ENCODE measurements at places on chromosomes 2 and 18.

DNA sequence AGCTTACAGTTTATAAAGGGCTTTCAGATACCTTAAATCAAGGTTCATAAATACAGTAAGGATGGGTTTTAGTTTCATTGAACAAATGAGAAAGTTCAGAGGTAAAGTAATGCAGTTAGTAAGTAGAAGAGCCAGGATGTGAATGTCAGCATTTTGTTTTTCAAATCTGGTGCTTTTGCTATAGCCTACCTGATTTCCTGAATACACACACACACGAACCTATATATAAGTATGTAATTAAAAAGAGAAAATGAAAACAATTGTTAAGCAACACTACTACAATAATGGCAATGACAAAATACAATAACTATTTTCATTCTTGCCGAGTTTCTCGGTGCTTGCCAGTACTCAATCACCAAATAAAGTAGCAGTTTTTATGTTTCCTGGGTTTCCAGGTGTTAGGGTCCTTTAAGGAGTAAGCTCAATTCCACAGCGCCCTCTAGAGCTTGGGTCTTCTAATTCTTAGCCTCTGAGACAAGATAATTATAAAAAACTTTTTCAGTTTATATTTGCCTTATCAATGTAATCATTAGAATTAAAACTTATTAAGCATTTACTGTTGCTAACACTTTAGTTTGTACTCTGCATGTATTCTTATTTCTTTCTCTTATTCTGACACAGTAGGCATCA, 512.9 kb upstream of the ACVR2A start:
- DNase-seq: no peak

DNA sequence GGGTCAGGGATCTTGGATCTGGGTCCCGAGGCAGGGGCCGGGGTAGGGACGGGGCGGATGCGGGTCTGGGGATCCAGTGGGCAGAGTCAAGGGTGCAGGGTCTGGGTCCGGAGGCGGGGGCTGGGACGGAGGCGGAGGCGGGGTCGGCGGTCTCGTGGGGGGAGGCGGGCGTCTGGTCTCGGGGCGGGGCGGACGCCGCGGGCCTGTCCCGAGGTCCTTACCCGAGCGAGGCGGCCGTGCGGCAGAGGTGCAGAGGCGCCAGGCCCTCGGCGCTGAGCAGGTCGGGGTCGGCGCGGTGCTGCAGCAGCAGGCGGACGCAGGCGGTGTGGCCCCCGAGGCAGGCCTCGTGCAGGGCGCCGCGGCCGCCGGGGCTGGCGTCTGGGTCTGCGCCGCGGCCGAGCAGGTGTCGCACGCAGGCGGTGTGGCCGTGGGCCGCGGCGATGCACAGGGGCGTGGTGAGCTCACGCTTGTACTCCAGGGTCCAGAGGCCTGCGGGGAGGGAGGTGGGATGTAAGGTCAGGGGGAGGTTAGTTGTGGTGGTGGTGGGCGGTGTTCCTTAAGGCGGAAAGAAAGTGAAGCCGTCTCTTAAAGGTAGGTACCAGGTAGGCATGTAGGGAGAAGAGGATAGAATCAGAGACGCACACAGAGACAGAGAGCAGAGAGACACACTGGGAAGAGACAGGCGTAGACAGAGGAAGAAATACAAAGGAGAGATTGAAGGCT, 26.6 kb downstream of the ASB18 start:
- no peak for DNase-seq

- no peak for DNase-seq
Observed at GRCh38 chr2:23554054-23554697, 169.2 kb downstream of the KLHL29 start.

DNA sequence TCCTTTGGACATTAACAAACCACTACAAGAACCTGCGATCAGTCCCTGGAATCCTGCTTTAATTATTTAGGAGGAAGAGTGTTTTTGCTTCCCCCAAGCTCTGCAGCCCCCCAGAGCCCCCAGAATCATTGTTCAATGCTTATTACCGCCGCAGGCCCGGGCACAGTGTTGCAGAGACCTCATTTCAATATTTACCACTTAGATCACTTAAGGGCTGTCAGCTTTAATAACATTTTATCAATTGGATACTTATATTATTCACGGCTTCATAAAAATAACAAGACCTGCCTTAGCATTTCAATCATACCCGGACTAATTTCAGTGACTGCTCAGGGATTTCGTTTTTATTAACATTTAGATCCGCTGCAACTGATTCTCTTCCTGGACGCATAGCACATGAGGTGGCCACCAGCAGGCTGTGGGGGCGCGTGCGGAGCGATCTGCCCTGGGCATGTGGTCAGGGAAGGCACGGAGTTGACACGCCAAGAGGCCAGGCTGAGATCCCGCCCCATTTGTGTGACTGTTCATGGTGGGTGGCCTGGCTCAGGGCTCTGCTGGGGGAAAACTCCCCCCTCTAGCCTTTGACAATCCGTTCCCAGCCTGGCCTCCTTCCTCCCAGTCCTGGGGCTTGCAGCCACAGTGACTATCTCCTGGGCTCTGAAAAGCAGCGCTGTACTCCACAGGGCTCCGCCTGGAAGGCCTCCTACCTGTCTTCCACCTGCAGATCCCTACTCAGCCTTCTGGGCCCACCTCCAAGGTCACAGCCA, 267.6 kb downstream of the SRBD1 start:
- DNase-seq: no peak

- DNase-seq: no peak
Observed at GRCh38 chr2:117537032-117537431, 277.5 kb upstream of the DDX18 start.

DNA sequence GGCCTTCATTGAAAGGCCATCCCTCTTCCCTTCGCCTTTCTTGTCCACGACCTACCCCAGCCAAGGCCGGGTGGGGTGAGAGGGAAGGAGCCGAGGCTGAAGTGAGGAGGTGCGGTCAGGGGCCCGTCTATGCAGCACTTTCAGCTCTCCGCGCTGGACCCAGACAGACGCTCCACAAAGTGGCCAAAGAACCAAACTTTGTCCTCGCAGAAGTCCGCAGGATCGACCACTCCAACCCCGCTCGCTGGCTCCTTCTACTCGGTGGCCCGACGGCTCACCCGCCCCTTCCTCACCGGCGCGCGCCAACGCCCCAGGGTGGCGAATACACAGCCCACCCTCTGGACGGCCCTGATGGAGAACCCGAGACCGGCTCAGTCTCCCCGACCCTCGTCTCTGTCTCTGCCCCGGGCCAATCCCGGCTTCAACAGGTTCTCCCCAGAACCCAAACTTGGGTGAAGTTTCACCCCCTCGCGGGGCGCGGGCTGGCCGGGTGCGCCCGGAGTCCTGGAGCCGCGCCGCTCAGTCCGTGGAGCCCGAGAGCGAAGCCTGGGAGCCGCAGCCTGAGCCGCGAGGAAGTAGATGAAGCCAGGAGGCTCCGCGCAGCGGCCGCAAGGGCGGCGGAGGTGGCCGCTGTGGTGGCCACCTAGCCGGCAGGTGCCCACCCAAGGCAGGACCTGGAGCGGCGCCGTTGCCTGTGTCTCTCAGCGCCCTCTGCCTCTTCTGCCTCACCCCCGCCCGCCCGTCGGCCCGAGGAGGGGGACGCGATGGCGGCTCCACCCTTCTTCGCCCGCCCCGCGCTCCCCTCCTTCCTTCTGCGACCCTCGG, 26.7 kb upstream of the ALPP start:
- DNase-seq: no peak

DNA sequence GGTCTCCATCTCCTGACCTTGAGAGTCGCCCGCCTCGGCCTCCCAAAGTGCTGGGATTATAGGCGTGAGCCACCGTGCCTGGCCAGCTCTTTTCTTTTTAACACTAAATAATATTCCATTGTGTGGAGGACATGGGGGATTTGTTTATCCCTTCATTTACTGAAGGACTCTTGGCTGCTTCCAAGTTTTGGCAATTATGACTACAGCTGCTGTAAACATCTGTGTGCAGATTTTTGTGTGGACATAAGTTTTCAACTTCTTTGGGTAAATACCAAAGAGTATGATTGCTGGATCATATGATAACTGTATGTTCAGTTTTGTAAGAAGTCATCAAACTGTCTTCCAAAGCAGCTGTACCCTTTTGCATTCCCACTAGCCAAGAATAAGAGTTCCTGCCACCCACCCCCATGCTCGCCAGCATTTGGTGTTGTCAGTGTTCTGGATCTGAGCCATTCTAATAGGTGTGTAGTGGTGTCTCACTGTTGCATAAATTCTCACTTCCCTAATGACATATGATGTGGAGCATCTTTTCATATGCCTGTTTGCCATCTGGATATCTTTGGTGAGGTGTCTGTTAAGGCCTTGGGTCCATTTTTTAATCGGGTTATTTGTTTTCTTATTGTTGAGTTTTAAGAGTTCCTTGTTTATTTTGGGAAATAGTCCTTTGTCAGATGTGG, 52.2 kb downstream of the TNFRSF11A start:
- no peak for DNase-seq

GRCh38 chr18:21257386-21257785, 15.4 kb downstream of the GREB1L start:
- DNase-seq: no peak

GRCh38 chr2:28905533-28905932, 11.1 kb downstream of the WDR43 start:
- no peak for DNase-seq

- no peak for DNase-seq
Observed at GRCh38 chr18:21998486-21998885, 170.9 kb upstream of the GATA6 start.

DNA sequence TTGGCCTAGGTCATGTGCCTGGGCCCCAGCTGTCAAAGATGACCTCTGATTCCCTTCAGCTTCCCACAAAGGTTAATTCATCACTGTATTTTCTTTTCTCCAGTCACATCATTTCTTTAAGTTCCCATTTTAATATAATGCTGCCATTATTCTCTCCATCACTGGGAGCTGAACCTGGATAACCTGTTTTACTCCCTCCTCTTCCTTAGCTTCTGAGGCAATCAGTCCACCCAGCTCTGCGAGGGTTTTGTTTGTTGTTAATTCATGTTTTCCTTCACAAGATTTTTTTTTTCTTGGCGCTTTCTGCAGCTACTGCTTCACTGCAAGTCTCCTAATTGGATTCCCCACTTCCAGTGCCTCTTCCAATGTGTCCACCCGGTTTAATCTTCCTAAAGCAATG, 5.1 kb upstream of the EML4 start:
- no peak for DNase-seq

- no peak for DNase-seq
Observed at GRCh38 chr2:11325961-11326676, 18.3 kb downstream of the ROCK2 start.

- peak; percentile 73 for DNase-seq
Observed at GRCh38 chr2:25342372-25343186, 854 bp upstream of the DNMT3A start.

GRCh38 chr2:230327418-230328154, 593 bp downstream of the SP140L start:
- no peak for DNase-seq

GRCh38 chr18:59340817-59341216, 18.2 kb downstream of the LMAN1 start:
- DNase-seq: no peak

DNA sequence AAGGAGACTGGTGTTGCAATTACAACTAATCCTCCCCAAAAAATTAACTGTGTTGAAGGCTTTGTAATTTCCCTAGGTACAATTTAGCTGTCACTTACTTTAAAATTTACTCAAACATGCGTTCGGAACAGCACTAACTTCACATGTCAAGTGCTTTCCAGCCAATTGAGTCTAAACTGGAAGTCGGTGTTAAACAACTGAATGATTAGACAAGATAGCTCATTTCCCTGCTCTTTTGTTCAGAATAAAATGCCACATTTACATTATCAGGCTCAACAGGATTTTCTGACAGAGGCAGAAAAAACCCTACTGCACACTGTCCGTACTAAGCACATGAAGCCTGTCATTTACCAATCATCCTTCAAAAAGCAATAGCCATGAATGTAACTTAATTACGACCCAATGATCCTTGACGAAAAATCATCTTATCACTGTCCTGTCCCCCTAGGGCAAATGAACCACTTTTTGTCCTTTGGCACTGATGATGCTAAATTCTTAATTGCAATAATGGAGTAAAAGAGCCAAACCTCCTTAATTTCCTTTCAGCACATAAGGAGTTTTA, 56.0 kb downstream of the LRPPRC start:
- no peak for DNase-seq

GRCh38 chr2:96099861-96100798, 16.2 kb downstream of the ADRA2B start:
- no peak for DNase-seq

DNA sequence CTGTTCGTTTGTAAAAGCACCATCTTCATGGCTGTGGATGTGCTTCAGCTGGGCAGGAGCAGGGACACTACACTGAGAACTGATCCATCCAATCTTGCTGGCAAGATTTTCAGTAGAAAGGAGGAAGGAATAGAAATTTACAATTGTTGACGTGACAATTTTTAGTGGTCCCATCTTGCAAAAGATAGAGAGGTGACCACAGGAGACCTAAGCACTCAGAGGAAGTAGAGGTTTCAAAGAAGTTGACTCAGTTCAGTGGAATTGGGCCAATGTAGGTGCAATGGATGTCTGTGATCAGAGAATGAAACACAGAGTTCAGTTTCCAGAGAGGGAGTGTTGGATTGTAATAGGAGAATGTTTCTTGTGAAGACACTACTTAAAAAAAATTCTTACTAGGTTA, 1.4 kb downstream of the UGT1A5 start:
- no peak for DNase-seq

- DNase-seq: peak; percentile 56
Observed at GRCh38 chr2:60550178-60550983, 3.1 kb downstream of the BCL11A start.

- no peak for DNase-seq
Observed at GRCh38 chr2:139271149-139271548, 491.0 kb upstream of the NXPH2 start.

DNA sequence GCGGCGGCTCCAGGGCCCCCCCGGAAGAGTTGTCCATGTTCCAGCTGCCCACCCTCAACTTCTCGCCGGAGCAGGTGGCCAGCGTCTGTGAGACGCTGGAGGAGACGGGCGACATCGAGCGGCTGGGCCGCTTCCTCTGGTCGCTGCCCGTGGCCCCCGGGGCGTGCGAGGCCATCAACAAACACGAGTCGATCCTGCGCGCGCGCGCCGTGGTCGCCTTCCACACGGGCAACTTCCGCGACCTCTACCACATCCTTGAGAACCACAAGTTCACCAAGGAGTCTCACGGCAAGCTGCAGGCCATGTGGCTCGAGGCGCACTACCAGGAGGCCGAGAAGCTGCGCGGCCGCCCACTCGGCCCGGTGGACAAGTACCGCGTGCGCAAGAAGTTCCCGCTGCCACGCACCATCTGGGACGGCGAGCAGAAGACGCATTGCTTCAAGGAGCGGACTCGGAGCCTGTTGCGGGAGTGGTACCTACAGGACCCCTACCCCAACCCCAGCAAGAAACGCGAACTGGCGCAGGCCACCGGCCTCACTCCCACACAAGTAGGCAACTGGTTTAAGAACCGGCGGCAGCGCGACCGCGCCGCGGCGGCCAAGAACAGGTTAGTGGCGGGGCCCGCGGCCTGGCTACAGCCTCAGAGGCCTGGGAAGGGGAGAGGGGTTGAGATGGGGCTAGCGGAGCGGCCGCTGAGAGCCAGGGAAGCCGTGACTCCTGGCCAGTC, 965 bp downstream of the SIX3 start:
- DNase-seq: no peak

DNA sequence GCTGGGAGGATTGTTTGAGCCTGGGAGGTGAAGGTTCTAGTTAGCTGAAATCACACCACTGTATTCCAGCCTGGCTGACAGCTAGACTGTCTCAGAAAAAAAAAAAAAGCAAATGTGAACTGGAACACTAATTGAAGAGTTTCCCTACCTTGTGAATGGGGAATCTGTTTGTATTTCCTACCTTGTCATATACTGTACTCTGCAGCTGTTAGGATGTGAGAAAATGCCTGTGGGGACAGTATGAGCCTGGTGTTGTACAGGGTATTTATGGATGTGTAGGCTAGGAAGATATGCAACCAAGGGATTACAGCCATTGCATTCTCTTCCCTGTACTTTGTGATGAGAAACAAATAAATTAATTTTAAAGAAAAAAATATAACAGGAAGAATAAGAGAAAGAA, 113.3 kb upstream of the FAM117B start:
- DNase-seq: no peak
